ENCODE measurements at places on chromosomes 3 and 15.
A peak's percentile ranks its signal among the peaks of the same experiment; 100 is the strongest.

GRCh38 chr3:10628891-10629670 lies 123.7 kb upstream of the ATP2B2 start:
- DNase-seq: no peak

- DNase-seq: peak; percentile 4
Observed at GRCh38 chr3:149751551-149751950, 738 bp downstream of the COMMD2 start.

DNA sequence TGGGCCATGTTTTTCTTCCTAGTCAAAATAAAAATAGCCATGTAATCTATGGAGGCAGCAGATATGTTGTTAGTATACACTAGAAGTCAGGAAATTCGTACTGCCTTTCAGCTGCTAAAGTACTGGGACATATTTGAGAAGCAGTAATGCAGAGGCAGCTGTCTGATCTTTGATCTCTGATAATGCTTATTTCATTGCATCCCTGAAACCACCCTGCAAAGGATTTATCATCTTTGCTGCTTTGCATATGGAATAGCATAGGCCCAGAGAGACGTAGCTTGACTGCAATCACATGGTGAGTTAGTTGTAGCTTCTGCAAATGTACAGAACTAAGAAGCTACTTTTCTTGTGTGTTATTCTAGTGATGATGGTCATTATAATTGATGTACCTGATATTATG lies 52.4 kb downstream of the RBM6 start:
- DNase-seq: peak; percentile 66

DNA sequence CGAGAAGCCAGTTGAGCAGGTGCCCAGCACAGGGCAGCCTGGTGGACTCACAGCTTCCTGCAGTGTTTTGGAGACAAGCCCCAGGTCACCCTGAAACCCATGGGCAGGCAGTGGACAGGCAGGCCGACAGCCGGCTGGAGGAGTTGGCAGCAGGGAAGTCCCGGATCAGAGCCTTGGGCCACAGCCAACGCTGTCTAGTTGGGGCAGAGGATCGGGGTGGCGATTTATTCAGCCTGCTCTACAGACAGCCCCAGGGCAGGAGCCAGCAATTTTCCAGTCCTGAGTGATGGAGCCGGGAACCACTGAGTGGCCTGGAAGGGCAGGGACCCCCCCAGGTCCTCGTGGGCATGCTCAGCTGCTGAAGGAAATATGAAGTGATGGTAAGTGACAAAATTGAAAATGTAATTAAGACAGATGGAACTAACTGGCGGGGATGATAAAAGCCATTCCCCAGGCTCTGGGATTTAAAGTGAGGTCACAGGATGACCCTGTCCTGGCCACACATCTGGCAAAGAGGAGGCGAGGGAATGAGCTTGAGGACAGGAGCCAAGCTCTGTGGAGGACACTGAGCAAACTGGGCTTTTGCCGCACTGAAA lies 34.4 kb upstream of the TBC1D21 start:
- DNase-seq: no peak

DNA sequence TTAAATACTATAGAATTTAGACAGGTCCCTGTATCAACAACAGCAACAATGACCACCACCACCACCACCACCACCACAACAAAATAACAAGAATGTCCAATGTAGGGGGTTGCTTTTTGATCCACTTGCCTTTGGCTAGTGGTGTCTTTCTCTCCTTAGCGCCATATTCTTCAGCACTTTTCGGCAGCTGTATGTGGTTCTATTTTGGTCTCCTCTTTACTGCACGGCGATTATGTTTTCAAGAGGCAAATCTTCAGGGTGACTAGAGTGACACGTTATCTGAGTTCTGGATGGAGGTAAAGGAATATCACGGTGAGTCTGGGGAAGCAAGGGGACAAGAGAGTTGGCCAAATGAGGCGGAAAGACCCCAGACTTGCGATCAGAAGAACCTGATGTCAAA lies 56.1 kb downstream of the ST6GAL1 start:
- no peak for DNase-seq

DNA sequence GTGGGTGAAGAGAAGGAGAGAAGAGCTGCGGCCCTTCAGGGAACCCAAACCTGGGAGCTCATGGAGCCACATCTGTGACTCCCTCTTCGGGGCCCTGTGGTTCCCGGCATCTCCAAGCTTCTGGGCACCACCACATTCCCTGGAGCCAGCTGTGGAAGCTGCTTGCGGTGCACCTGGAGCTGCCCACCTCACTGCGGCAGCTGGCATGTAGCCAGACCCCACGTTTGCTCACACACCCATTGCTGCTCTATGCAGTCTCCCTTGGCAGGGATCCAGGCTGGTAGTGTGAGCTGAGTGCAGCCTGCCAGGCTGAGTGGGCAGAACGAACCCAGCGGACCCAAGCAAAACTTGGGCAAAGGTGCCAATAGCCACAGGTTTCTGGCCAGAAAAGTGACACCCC lies 16.8 kb upstream of the PLA2G4E start:
- no peak for DNase-seq

DNA sequence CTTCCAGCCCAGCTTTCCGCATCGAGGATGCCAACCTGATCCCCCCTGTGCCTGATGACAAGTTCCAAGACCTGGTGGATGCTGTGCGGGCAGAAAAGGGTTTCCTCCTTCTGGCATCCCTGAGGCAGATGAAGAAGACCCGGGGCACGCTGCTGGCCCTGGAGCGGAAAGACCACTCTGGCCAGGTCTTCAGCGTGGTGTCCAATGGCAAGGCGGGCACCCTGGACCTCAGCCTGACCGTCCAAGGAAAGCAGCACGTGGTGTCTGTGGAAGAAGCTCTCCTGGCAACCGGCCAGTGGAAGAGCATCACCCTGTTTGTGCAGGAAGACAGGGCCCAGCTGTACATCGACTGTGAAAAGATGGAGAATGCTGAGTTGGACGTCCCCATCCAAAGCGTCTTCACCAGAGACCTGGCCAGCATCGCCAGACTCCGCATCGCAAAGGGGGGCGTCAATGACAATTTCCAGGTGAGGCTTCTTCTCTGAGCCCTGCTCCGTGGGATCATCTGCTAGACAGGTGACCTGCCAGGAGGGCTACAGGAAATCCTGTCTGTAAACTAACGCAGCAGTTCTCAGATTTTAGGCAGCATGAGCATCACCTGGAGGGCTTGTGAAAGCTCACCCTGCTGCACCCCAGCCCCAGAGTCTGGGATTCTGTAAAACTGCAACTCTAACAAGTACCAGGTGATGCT lies 1.6 kb downstream of the THBS1 start:
- no peak for DNase-seq

GRCh38 chr3:58998476-58999117 lies 51.2 kb downstream of the CFAP20DC start:
- no peak for DNase-seq

GRCh38 chr3:64022451-64023186 lies 675 bp downstream of the PSMD6 start:
- peak; percentile 30 for DNase-seq

All from small intestine (tissue), 16 donors.